Activated CD4-positive, alpha-beta memory T cell treated with anti-CD3 and anti-CD28 coated beads for 36 hours (primary cell): ENCODE measurements at places on chromosomes 16 and 17.

DNA sequence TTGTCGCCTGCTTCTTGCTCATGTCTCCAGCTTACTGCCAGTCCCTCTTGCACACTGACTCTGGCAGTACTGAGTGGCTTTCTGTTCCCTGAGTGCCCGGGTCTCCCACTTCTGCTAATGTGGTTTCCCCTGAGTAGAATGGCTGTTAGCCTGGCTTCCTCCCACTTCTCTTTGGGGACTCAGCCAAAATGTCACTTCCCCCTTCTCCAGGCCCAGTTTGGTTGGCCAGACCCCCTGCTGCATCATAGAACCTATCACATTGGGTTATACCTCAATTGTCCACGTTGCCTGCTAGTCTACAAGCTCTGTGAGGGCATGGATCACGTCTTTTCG lies 304.4 kb downstream of the HS3ST3B1 start:
- no peak for DNase-seq

DNA sequence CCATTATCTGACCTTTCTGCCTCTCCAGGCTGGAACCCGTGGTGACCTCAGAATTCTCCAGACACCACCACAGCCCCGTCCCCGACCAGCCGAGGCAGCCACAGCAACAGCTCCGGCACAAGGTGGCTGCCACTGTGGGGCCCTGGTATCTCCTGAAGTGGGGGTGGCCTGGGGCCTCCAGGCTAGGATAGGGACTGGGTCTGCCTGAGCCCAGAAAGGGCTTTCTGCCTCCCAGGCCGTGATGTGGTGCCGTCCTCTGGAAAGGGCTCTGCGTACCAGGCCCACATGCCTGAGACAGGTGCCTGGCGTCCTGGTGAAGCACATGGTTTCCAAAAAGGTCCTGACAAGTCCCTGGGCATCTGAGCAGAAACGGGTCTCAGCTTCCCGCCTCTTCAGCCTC lies 17.1 kb downstream of the FLYWCH1 start:
- no peak for DNase-seq

DNA sequence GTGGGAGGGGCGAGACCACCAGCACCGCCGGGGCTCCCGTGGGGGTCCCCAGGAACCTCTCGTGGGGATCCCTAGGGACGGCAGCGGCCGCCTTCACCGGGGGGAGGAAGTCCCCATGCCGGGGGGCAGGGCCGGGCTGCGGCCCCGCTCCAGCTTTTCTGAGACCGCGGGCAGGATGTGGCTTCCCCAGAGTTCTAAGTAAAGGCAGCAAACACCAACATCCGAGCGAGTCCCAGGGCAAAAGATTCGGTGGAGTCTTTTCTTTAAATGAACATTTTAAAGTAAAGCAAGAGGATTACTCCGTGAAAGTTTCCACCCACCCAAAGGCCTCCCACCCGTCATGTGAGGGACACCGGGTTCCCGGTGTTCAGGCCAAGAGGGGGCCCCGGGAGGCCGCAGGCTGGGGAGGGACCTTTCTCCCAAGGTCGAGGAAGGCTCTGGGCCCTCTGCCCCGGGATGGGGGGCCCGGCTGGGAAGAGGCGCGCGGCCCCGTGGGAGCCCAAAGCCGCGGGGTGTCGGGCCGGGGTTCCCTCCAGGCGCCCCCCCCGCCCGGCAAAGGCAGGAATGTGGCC lies 137.2 kb upstream of the RPH3AL start:
- peak; percentile 85 for DNase-seq

GRCh38 chr17:72407336-72407909 lies 286.6 kb downstream of the SOX9 start:
- no peak for DNase-seq

DNA sequence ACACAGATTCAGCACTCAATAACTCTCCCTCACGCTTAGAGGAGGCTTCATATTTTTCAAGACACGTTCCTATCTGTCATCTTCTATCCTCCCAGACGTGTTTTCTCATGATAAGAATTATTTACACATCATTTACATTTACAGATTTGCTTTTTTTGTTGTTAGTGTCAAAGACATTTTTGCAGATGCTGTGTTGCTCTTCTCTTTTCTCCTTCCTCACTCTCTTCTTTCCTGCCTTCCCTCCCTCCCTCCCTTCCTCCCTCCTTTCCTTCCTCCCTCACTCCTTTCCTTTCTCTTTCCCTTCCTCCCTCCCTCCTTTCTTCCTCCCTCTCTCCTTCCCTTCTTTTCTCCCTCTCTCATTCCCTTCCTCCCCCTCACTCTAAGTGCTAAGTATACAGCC lies 537.1 kb upstream of the HSBP1 start:
- DNase-seq = no peak

DNA sequence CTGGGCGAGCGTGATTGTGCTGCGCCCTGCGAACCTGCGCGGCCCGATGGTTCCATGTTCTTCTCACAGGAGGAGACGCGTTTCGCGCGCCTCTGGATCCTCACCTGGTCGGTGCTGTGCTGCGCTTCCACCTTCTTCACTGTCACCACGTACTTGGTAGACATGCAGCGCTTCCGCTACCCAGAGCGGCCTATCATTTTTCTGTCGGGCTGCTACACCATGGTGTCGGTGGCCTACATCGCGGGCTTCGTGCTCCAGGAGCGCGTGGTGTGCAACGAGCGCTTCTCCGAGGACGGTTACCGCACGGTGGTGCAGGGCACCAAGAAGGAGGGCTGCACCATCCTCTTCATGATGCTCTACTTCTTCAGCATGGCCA lies 1.0 kb downstream of the FZD2 start:
- DNase-seq = no peak

GRCh38 chr16:11135464-11135973 lies 120.5 kb downstream of the SOCS1 start:
- no peak for DNase-seq

DNA sequence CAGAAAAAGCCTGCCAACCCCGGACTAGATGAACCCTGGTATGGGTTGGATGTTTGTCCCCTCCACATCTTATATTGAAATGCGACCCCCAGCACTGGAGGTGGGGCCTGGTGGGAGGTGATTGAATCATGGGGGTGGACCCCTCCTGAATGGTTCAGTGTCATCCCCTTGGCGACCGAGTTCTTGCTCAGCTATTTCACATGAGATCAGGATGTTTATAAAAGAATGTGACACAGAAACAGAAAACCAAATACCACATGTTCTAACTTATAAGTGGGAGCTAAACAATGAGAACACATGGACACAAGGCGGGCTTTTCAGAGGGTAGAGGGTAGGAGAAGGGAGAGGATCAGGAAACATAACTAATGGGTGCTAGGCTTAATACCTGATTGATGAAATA lies 576.0 kb upstream of the HSBP1 start:
- DNase-seq = no peak

GRCh38 chr17:77109764-77110359 lies 30.9 kb upstream of the SEC14L1 start:
- no peak for DNase-seq

DNA sequence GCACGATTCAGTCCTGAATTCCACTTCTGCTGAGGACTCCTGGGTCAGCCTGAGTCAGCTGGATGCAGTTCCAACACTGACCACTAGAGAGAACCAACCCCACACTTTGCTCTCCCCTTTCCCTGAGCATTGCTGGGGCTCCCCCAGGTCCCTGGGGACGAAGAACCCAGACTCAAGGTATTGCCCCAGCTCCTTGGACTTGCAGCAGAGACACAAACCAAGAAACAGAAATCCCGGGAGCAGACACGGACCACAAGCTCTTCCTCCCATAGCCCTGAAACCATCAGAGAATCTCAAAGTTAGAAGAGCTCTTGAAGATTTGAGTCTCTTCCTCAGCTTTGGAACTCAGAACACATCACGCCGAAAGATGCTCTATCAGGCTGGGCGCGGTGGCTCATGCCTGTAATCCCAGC lies 678 bp upstream of the GH1 start:
- peak; percentile 84 for DNase-seq

GRCh38 chr16:86354641-86355513 lies 155.4 kb upstream of the FOXF1 start:
- no peak for DNase-seq

GRCh38 chr16:53784291-53784690 lies 80.3 kb downstream of the FTO start:
- DNase-seq = no peak

DNA sequence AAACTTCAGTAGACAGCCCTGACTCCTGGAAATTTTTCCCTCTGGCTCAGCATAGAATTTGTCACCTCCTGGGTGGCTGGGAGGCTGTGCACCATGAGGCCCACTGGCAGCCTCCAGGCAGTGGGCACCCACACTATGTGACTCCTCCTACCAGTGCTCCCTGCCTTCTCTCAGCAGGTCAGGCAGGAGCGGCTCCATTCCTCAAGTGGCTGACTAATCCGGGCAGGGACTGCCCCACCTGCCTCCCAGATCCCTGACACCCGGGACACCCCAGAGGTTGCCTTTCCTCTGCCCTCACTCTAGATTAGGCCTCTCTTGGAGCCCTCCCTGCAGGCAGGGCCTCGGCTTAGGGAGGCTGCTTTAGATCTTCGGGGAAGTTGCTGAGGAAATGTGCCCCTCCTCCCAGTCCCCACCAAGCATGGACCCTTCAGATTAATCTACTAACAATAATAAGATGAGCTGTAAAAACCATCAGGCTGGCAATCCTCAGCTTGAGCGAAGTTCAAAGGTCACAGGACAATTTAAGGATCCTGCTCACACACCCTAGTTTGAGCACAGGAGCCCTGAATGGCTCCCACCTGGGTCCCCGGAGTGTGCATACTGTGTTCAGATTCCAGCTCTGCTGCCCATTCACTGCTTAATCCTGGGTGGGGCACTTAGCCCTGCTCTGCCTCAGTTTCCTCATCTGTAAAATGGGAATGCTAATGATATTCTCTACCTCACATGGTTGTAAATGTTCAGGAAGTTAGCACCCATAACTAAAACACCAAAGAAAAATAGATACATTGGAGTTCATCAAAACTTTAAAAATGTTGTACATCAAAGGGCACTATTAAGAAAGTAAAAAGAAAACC lies 10.0 kb upstream of the MYCBPAP start:
- DNase-seq = no peak

- no peak for DNase-seq
Measured at GRCh38 chr17:4842376-4842775, 9.2 kb downstream of the MINK1 start.

DNA sequence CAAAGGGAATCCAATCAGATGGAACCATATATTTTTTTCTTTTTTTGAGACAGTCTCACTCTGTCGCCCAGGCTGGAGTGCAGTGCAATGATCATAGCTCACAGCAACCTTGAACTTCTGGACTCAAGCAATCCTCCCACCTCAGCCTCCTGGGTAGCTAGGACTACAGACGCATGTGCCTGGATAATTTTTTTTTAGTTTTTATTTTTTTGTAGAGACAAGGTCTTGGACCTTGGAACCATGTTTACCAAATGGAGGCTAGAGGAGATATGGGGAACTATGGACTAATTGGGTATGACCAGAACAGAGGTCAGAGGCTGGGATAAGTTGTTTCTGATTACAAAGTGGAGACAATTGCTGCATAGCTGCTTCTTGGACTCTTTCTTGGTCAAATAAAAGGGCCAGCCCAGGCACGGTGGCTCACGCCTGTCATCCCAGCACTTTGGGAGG lies 41.2 kb upstream of the ADCY9 start:
- no peak for DNase-seq

GRCh38 chr17:82154881-82155331 lies 56.9 kb upstream of the FASN start:
- DNase-seq = no peak

GRCh38 chr16:1398826-1399581 lies 15.5 kb downstream of the UNKL start:
- no peak for DNase-seq

DNA sequence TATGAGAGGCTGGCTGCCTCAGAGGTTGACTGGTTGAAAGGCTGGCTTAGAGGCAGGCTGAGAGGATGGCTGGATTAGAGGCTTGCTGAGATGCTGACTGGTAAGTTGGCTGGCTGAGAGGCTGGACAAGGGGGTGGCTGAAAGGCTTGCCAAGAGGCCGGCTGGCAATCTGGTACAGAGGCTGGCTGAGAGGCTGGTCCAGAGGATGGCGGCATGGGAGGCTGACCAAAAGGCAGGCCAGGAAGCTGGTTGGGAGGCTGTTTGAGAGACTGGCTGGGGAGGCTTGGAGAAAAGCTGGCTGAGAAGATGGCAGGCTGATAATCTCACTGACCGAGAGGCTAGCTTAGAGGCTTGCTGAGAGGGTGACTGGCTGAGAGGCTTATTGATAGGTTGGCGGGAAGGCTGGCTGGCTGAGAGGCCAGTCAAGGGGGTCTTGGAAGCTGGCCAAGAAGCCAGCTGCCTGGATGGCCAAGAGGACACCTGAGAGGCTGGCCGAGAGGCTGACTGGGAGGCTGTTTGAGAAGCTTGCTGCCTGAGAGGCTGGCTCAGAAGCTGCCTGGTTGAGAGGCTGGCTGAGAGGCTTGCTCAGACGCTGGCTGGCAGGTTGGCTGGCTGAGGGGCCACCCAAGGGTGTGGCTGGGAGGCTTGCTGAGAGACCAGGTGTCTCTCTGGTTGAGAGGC lies 34.2 kb upstream of the ACSM2B start:
- DNase-seq = no peak

GRCh38 chr16:72203401-72203800 lies 31.4 kb upstream of the PMFBP1 start:
- DNase-seq = peak; percentile 49

DNA sequence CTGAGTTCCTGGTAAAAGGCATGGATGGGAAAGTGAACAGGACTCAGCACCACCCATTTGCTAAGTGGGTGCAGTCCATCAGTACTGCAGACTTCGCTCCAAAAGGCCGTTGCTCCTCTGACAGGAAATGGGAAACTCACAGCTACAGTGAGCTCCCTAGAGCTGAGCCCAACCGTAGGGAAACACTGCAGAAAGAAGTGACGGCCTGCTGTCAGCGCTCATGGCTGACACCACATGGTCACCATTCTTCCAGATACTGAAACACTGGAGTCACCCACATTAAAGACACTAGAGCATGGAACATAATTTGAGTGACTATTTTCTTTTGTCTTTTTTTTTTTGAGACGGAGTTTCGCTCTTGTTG lies 31.9 kb downstream of the UBE2O start:
- DNase-seq = no peak

GRCh38 chr16:9966569-9967157 lies 215.6 kb downstream of the GRIN2A start:
- peak; percentile 9 for DNase-seq

GRCh38 chr16:48608452-48608851 lies 1.5 kb downstream of the N4BP1 start:
- no peak for DNase-seq

- no peak for DNase-seq
Measured at GRCh38 chr16:68077866-68078700, 7.1 kb upstream of the NFATC3 start.

GRCh38 chr16:12917653-12918052 lies 16.3 kb downstream of the SHISA9 start:
- no peak for DNase-seq

DNA sequence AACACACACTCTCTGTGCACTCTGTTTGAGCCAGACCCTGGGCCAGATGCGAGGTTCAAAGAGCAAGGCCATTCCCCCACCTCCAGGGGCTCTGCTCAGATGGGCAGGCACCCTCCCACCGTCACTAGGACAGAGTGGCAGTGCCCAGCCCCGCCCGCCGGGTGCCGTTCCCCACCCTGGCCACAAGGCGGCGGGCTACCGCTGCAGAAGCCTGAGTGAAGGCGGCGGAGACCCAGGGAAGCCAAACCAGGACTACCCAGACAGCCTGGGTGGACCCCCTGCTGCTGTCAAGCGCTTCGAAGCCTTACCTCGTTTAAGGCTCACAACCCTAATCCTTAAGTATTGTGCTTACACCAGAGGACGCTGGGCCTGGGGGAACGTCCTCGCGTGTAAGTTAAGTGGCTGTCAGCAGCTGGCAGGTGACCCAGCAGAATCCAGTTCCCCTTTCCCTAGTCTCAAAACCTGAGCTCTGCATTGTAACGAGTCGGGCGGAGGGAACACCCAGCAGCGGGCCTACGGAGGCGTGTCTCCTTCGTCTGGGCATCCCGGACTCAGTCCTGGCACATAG lies 4.5 kb downstream of the ARHGAP27 start:
- DNase-seq = peak; percentile 87

- no peak for DNase-seq
Measured at GRCh38 chr17:55304171-55304859, 39.6 kb downstream of the HLF start.
